ENCODE measurements at places on chromosomes 4 and X.

DNA sequence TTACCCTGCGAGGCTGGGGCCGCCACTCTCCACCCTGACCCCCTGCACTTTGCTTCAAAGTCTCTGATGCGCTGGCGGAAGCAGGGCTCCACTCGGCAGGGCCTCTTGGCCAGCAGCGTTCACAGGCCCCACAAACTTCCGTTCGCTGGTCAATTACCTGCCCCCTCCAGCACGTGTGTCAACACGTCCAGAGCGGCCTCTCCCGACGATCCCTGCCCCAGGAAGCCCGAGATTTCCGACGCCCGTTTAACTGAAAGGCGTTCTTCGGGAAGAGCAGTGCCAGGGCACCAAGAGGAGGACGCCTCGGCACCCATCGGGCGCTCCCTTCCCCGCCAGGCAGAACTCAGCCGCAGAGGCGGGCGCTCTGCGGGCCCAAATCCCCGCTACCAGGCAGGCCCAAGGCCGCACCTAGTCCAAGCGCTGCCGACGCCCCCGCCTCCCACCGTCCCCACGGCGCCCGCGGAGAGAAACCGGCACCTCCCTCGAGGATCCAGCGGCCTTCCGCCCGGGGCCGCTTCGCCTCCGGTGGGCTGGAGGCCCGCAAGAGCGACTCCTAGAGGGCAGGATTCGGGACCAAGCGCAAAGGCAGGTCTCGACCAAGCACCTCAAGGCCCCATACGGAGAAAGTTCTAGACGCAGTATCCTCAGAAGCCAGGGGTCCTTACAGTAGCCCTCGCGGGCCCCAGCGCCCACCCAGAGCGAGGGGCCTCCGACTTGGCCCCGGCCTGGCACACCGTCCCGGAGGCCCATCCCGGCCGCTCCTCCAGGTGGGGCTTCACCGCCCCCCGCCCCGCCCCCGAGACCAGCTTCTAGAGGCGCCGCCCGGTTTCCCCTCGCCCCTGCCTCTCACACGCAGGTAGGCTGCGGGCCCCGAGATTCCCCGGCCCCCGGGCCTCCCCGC is 586 bp downstream of the BCAP31 start:
- peak; percentile 34 for DNase-seq

DNA sequence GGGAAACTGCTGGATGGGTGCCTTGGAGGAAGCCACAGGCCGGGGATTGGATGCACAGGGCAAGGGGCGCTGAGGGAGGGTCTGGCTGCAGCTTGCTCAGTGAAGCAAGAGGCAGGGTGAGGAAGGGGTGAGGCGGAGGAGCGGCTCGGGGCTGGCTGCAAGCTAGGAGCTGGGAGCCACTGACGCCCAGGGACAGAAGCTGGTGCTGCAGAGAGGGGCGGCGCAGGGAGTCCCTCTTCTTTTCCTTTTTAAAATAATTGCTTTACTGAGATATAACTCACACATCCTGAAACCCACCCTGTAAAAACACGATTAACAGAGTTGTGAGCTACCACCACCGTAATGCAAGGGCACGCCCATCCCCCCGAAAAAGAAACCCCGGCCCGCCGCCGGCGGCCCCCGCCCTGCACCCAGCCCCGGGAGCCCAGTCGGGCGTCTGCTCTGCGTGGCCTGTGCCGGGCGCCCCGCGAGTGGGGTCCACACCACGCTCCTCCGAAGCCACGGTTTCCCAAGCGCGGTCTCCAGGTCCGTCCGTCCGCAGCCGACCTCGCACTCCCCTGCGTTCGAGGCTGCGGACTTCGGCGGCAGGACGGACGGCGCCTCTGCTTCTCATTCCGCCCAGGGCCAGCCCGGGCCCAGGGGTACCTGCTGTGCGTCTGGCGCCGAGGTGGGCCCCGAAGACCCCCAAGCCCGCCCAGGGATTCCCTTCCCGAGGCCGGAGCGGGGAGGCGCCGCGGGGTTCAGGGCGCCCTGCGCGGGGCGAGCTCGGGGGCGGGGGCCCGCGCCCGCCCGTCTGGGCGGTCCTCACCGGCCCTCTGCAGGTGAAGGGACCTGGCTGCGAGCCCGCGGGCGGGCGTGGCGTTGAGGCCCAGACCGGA is 866 bp upstream of the UVSSA start:
- peak; percentile 15 for DNase-seq

GRCh38 chr4:121936101-121936500 is 15.8 kb downstream of the TRPC3 start:
- DNase-seq = no peak

GRCh38 chr4:108181704-108182103 is 13.0 kb upstream of the LEF1 start:
- DNase-seq = no peak

GRCh38 chrX:15056044-15056443 is 182.8 kb downstream of the MOSPD2 start:
- DNase-seq = no peak

DNA sequence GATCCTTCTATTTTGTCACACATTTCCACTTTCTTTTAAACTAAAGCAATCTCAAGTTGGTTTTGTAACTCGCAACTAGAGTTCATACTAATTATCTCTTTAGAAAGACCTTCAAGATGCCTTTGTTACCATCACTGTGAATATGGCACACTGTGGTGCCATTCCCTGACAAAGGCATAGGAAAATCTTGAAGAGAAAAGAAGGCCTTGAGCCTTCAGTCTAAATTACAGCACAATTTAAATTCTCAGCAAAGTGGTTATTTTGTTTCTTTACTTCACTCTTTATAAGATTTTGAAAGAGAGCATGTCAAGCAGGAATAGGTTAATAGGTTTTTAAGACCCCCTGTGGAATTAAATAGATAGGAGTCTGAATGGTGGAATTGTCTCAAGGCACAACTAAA is 89.0 kb upstream of the BANK1 start:
- no peak for DNase-seq

DNA sequence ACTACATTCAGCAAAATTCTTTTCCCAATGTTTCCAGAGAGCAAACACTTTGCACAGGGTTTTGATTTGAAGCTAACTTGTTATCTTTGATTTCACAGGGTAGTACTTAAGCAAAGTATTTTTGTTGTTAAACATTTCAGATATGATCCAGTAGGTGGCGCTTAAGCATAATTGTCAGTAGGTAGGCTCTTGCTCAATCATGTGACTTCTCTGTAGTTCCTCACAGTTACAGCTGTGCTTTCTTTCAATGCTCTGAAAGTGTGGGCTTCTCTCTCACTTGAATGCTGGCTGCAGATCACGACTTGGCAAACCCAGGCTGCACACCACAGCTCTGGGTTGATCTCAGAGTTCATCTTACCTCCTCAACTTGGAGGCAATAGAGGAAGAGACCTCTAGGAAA is 1016.5 kb downstream of the SH3BGRL start:
- no peak for DNase-seq

DNA sequence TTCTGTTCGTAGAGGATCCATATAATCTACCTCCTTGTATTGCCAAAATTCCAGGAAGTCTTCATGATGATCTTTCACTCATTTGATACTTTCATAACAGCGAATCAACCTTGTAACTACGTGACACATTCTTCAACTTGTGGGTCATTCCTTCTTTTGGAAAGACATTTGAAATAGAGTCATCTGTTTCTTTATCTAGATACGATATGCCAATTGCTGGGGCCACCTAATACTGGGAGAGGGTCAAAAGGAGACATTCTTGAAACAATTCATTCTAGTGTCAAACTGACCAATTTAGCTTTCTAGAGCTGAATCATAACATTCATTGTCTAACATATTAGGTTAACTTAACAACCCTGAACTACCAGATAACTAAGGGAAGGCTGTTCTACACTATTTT is 62.9 kb upstream of the SMAD1 start:
- DNase-seq = no peak

- no peak for DNase-seq
Measured at GRCh38 chr4:90181644-90182043, 54.5 kb downstream of the CCSER1 start.

DNA sequence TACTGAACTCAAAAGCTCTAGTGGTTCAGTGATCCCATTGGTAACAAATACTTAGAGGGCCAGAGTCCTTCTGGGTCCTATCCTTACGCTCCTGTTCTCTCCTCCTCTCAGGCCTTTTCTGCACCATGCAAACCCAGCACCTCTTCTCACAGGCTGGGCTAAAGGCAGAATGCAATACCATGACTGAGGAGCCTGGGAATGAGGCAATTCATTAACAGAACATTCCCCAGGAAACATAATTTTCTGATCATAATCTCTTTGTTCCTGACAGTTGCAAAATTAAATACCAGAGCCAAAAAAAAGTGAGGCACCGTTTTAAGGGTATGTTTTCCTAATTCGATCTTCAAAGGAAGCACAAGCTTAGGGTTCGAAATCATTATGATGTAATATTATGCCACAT is 9.0 kb downstream of the SORBS2 start:
- no peak for DNase-seq

GRCh38 chr4:123031664-123032063 is 109.3 kb upstream of the NUDT6 start:
- DNase-seq = no peak

DNA sequence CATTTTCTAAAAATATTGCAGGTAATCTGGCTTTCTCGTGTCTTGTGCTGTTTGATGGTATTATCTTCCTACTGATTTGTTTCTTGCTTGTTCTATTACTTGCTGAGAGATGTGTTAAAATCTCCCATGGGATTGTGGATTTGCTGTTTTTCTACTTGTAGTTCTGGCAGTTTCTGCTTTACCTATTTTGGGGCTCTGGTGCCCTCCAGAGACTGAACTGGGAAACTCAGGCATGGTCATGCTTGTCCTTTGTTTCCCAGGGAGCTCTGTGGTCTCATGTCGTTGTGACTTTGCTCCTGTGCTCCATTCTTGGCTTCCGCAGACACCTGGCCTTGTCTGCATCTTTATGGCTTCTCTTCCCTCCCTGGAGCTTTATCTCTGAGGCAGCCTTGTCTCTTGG is 39.5 kb downstream of the NSD2 start:
- DNase-seq = no peak

DNA sequence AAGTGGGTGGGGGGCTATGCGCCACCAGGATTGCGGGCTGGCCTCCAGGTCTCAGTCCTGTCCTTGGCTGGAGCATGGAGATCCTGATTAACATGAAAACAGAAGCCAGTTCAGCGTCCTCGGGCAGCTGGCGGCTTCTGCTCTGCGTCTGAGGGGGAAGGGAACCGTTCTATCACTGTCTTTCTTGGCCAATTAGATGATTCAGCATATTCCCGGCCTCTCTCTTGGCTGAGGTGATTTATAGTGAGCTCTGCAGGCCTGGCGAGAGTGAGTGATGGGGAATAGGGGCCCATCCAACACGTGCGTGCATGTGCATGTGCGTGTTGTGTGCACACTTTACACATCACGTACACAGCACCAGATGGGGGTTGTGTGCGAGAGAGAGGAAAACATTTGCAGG is 145.8 kb upstream of the ATP6AP2 start:
- DNase-seq = no peak

DNA sequence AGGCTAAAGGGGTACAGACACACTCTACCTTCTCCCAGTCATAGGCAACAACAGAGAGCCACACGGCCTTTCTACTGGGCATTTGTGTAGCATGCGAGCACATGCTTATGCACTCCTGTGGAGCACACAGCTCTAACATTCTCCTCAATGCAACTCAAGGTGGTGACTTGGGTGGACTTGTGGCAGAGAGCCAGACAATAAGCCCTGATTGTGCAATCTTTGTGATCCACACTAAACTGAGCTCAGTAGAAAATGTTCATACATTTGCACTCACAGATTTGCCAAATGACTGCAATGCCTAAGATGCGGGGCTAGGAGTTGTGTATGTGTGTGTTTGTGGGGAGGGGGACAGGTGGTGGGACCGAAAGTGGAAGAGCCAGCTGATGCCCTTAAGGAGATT is 31.4 kb upstream of the SETD7 start:
- DNase-seq = no peak

DNA sequence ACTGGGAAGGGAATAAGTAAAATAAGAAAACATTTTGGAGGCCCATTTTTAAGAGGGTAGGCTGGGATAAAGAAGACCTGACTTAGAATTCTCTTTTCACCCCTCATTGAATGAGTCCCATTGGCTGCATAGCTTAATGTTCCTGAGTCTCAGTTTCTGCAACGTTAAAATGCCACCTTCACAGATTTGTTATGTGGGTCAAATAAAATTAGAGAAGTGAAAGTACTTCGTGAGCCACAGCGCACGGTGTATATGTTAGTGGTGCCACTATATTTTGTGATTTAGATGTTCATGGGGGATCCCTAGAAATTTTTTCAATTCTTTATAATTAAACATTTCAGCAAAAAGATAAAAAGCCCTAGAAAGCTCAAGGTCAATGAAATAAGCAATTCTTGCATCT is 109.2 kb upstream of the HS3ST1 start:
- no peak for DNase-seq

DNA sequence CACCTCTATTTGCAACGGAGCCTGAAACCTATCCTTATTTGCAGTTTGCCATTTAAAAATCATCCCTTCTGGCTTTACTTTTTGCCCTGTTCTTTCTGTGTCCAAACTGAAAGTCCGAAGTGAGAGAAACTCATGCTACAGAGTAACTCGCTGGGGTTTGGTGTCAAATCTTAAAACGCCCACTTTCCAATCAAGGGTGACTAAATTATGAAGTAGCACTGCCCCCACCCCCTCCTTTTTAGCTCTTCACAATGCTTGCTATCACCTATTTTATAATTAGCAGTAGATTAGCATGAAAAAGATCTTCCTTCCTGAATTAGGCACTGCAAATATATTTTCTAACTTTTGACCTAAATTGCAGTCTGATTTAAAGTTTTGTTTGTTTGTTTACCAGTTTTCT is 52.5 kb downstream of the VGLL1 start:
- DNase-seq = no peak

DNA sequence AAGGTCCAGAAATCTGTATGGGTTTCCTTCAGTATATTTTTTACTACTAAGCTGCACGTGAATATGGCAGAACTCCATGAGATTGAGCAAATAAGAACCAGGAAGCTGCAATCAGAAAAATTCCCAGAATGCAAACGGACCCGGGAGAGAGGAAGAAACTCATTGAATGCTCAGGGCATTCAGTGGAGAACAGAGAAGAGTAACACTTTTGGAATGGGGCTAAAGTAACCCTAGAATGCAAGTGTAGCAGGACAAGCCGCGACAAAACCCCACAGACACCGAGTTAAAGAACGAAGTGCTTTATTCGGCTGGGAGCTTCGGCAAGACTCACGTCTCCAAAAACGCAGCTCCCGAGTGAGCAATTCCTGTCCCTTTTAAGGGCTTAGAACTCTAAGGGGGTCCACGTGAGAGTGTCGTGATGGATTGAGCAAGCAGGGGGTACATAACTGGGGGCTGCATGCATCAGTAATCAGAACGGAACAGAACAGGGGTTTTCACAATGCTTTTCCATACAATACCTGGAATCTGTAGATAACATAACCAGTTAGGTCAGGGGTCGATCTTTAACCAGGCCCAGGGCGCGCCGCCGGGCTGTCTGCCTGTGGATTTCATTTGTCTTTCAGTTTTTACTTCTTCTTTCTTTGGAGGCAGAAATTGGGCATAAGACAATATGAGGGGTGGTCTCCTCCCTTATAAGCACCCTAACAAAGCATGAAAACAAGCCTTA is 56.4 kb downstream of the RAB28 start:
- DNase-seq = no peak

- no peak for DNase-seq
Measured at GRCh38 chr4:98481167-98481566, 177.2 kb downstream of the TSPAN5 start.
